HT-29 (cell line): ENCODE measurements at places on chromosomes 5 and 9. TPM values are rescaled to one million over a fixed set of nuclear protein-coding genes. Genes with fewer than 3 reads are reported as not detected.

The PCDHGA12 gene
- total RNA-seq: 0.13 and 0.37 TPM in 2 replicates

The IFNA5 gene
- total RNA-seq: not detected in 2 replicates

The ALDH7A1 gene
- 14.1 and 15.2 TPM in 2 replicates for total RNA-seq

The COQ4 gene
- 71.3 and 76.1 TPM in 2 replicates for total RNA-seq

The CAVIN4 gene
- 0.08 and 0.10 TPM in 2 replicates for total RNA-seq

The SPATA31E1 gene
- total RNA-seq: not detected in 2 replicates

GRCh38 chr5:112929336-112930081 lies 7.5 kb upstream of the REEP5 start:
- DNase-seq: no peak

- DNase-seq: no peak
Observed at GRCh38 chr9:7075154-7075553, 317.4 kb downstream of the KDM4C start.

- no peak for DNase-seq
Observed at GRCh38 chr5:158832731-158833130, 267.0 kb downstream of the EBF1 start.

DNA sequence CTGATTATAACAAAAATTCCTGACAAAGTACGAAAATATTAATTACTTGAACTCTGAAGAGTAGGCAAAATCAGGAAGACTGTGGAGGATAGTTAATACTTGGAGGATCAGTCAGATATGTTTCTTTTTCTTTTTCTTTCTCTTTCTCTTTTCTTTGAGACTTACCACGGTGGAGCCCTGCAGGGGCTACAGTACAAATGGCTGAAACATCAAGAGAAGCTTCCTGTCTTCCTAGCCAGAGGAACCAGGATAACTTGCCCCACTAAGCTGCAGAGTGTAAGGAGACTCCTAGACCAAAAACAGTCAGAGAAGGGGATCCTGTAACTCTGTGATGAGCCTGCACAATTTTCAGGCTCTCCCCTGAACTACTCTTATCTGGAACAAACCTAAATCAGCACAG lies 324.6 kb upstream of the TYRP1 start:
- no peak for DNase-seq

DNA sequence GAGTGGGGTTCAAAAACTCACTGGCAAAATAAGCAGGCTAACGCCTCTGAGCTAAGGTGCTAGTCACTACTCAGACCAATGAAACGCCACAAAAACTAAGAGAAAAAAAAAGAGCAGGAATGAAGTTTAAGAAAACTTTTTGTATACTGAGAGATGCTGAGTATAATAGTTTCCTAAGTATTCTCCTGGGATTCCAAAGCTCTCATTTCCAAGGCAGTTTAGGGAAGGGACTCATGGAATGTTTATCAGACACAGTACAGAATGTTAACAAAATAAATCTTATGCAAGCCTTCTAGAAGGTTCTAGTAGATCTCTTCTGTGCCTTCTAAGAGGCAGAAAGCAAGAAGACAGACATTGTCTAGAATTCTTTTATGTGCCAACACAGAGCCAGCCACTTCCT lies 361.9 kb downstream of the MTRR start:
- DNase-seq: no peak

GRCh38 chr9:68979538-68980314 lies 34.2 kb downstream of the PRKACG start:
- DNase-seq: no peak

- DNase-seq: no peak
Observed at GRCh38 chr5:91000743-91001142, 382.4 kb downstream of the ARRDC3 start.

DNA sequence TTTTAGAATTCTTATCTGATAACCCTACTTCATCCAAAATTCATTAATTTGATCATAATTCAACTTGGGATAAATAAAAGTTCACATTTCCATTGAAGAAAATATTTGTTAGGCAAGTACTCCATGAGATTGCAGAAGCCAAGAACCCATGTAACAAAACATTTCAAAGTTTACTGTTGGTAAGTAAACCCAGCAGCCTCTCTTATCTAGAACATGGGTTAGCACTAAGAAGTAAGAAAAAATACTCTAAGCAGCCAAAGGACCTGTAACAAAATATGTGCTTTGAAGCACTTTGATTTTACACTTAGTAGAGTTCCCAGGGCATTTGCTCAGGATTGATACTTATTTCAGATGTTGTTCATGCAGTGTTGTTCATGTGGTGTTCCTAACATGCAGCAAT lies 8.7 kb downstream of the MAP3K1 start:
- DNase-seq: no peak

GRCh38 chr9:37455884-37456647 lies 9.2 kb downstream of the ZBTB5 start:
- no peak for DNase-seq
